Hematopoietic multipotent progenitor cell treated with erythropoietin and hydrocortisone succinate and interleukin-3 and kit ligand, for 4 days (in vitro differentiated cells): ENCODE measurements at places on chromosomes 11 and 22.

DNA sequence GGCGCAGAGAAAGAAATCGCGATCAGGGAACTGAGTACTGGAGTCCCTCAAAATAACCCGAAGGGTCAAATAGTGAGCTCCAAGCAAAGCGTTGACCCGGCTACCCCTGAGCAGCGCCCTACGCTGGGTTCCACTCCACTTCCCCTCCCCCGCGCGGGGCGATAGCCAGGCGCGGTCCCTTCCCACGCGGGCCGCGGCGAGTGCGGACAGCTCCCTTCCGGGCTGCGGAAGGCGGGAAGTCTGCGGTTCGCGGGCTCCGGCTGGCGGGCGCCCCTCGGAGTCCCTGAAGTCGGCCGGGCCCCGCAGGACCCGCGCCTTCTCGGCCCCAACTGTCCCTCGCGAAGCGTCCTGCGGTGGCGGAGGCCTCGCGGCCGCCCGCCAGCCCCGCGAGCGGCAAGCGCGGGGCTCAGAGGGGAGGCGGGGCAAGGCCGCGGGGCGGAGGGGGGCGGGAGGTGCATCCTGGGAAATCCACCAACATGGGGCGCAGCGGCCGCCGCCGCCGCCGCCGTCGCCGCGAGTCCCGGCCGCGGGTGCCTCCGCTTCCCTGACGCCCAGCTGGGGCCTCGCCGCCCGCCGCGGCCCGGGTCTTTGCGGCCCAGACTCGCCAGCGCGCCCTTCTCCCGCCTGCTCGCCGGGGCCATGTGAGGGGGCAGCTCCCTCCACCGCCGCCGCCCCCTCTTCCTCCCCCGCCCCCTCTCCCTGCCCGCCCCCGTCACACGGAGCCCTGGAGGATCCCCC lies at the start of gene QSER1:
Gene QSER1, plus strand, starts transcription at position 457 of the 738 bp plus-strand sequence. CDS start 315 bp downstream, outside the sequence.
- peak; percentile 90 for DNase-seq

- no peak for DNase-seq
These were observed 6.8 kb downstream of the CDKN1C start for GRCh38 chr11:2878782-2879181.

DNA sequence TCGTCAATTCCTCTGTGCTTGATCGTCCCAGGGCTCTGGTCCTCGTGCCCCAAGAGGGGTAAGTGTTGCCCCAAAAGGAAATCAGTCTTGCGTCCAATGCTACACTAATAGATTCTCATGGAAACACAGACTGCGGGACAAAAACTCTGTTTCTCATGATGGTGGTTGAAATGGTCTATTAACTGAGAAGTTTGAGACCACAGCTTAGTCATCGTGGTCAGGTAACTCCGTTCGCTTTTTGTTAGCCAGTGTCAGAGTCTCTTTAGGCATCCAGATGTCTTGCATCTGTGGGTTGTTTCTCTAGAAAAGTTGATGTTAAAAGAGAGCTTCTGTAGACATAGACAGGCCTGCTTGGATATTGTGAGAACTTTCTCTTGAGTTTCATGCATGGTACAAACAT lies 104.6 kb upstream of the SORL1-AS1 start:
- peak; percentile 79 for DNase-seq

GRCh38 chr11:9617940-9618339 lies 44.5 kb downstream of the WEE1 start:
- no peak for DNase-seq

- DNase-seq = no peak
These were observed 9.4 kb upstream of the PMM1 start for GRCh38 chr22:41598891-41599635.

DNA sequence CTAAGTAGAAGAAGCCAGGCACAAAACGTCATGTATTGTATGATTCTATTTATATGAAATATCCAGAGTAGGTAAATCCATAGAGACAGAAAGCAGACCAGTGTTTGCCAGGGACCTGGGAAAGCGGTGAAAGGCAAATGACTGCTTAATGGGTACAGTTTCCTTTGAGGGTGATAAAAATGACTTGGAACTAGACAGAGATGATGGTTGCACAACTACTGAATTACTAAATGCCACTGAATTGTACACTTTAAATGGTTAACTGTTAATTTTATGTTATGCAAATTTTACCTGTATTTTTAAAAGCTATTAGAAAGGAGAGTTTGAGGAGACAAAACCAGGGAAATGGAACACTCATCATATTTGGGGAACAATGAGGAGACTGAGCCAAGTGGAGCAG lies 61.8 kb upstream of the USP47 start:
- DNase-seq = no peak

DNA sequence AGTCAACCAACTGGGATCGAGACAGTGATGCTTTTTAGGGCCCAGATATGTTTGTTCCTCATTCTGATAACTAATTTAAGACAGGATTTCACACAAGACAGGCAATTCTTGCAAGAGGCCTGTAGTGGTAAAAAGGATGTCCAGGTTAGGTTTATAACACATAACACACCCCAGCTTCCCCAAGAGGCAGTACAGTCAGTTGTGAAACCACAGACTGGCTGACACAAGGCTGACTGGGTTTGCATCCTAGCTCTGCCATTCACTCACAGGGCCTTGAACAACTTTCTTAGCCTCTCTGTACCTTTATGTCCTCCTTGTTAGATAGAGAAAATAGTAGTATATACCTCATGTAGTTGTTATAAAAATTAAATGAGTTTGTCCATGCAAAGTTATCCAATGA lies 55.0 kb upstream of the PTH start:
- DNase-seq = no peak

- DNase-seq = peak; percentile 79
These were observed 15.1 kb downstream of the CDPF1 start for GRCh38 chr22:46234969-46235368.

DNA sequence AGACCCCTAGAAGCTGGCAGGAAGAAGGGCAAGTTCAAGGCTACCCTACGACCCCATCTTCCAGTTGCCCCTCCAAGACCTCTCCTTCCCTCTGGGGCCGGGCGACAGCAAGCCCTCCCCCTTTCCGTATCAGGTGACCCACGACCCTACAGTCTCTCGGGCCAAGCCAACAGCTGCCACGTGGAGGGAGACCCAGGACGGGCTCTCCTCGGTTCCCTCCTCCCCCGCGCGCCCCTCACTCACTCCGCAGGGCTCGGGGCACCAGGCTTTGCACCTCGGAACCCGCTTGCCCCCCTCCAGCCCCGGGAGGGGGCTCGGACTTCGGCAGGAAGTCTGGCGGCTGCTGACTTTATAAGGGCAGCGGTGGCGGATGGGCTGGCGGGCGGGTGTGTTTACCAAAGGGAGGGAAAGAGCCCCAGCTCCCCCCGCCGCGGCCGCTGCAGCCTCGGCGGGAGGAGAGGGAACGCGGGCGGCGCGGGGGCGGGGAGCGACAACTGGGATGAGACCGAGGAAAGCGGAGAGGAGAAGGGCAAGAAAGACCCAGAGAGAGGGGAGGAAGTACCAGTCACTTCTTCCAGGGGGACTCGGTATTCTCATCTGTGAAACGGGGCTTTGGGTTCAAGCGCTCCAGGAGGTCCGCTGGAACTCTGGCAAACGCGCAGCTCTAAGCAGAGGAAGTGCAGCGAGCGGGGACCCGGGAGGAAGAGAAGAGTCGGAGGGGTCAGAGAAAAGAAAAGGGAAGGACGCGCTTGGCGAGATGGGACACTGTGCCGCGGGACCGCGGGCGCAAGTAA lies 767 bp downstream of the SLC43A1 start:
- DNase-seq = peak; percentile 77

- DNase-seq = no peak
These were observed 745.6 kb upstream of the LUZP2 start for GRCh38 chr11:23751280-23751679.

DNA sequence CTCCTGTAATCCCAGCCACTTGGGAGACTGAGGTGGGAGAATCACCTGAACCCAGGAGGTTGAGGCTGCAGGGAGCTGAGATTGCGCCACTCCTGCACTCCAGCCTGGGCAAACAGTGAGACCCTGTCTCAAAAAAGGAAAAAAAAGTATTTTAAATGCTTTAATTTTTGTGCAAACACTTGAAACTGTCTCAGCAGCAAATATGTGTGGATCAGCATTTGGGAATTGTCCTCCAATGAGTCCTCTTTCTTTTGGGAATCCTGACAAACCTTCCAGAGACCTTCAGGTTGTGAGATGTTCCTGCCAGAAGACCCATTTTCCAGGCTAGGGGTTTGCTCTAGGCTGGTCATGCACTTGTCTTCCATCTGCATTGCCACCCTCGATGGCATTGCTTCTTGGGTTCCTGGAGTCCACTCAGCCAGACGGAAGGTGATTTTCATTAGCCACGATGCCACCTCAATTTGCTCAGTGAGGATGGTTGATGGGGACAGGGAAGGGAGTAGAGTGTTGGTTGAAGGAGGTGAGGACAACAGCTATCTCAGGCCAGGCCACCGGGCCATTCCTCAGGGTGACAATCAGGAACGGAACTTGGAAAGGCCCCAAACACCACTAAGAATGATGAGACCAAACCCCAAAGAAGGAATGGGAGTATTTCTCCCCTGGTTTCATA lies 55.4 kb downstream of the ST14 start:
- DNase-seq = no peak

DNA sequence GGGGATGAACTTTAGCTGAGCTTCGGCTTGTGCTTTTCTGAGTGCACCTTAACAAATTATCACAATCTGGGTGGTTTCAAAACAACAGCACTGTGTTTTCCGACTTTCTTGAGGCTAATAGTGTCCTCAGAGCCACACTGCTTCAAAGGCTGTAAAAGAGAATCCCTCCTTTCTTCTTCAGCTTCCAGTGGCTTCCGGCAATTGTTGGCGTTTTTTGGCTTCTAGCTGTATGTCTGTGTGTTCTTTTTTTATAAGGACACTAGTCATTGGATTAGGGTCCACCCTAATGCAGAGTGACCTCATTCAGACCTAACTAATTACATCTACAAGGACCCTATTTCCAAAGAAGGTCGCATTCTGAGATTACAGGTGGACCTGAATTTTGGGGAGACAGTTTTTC lies 30.6 kb downstream of the KIAA1671 start:
- DNase-seq = no peak
